ENCODE measurements at places on chromosomes 2 and 18.

DNA sequence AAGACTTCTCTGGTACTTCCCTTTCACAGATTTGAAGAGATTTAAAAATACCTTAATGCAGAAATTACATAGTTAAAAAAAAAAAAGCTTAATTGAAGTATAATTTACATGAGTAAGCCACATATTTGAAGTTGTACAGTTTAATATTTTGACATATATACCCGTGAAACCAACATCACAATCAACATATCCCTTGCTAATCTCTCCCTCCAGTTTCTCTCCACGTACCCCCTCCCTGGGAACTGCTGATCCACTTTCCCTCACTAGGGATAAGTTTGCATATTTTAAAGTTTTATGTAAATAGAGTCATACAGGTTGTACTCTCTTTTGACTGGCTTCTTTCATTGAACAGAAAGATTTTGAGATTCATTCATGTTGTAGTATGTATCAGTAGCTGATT is 22.4 kb downstream of the EMILIN2 start:
- DNase-seq, result no peak

- no peak for DNase-seq
Observed at GRCh38 chr2:102387763-102388546, 32.4 kb downstream of the IL18R1 start.

DNA sequence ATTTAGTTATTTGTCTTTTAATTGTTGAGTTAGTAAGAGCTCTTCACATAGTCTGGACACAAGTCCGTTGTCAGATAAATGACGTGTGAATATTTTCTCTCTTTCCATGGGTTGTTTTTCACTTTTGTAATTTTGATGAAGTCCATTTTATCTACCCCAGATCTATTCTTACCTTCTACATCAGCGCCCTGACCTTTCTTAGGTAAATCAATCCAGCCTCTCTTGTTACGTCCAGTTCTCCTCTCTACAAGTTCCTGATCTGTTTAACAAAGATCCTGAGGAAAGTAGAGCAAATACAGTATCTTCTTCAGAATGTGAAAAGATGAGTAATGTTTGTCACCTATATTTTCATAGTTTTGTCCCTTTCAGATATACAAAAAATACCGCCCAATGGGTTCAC is 66.9 kb downstream of the MOGAT1 start:
- DNase-seq, result no peak

DNA sequence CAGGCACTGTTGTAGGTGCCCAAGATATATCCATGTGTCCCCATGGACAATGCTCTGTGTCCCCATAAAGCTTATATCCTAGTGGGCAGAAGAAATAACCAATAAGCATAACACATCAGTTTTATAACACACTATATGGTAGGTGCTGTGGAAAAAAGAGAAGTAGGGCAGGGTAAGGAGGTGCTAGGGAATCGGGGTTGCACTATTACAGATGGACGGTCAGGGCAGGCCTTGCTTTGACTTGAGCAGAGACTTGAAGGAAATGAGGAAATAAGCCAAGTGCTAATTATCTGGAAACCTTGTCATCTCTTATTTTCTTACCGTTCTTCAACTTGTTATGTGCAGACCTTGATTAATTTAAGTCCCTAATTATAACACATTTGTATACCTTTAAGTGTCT is 82.0 kb downstream of the PHLPP1 start:
- DNase-seq, result no peak

DNA sequence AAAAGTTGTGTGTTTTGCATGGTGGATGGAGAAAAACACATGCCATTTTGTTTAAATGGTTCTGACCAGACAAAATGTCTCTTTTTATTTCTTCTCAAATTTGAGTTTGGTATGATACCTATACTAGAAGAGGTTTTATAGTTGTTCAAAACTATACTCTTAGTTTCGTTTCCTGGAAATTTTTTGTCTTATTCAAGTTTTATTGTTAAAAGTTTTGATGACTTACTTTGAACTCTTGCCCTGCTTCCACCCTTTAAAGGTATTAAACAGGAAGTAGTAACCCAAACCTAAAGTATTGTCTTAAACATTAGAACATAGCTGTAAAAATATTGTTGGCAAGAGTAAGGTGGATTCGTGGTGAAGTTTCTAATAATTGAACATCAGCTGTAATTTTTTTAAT is 98.2 kb downstream of the BABAM2 start:
- no peak for DNase-seq

GRCh38 chr2:61529944-61530735 is 8.0 kb downstream of the XPO1 start:
- no peak for DNase-seq

DNA sequence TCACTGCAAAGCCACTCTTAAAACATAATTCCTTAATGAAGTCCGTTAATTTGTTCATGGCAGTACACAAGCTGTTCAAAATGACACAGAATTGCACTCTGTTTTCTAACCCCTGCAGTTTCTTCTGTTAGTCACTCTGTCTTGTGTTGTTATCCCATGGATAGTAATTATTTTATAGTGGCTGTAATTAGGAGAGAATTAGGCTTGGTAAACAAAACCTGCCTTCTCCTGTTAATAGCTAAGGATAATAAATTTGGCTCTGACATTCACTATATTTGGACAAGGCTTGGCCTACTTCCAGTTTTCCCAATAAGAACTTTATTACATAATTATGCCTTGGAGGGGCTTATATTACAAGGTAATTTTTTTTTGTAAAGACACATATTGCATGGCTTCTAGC is 330.3 kb upstream of the FIGN start:
- no peak for DNase-seq

GRCh38 chr2:38217401-38218188 is 141.6 kb upstream of the CYP1B1 start:
- no peak for DNase-seq

GRCh38 chr2:17522303-17522702 is 4.1 kb upstream of the RAD51AP2 start:
- no peak for DNase-seq

- no peak for DNase-seq
Observed at GRCh38 chr2:144426981-144427479, 92.9 kb downstream of the ZEB2 start.

GRCh38 chr2:169838743-169839489 is 11.7 kb downstream of the UBR3 start:
- DNase-seq, result no peak

- DNase-seq, result no peak
Observed at GRCh38 chr2:199684832-199685231, 166.2 kb downstream of the FTCDNL1 start.

GRCh38 chr2:68193787-68194372 is 36.2 kb downstream of the PNO1 start:
- DNase-seq, result no peak

- DNase-seq, result no peak
Observed at GRCh38 chr2:11985817-11986566, 239.6 kb downstream of the LPIN1 start.

- no peak for DNase-seq
Observed at GRCh38 chr2:221506469-221506868, 65.6 kb downstream of the EPHA4 start.
